ENCODE measurements at places on chromosomes 2 and 18. TPM values are rescaled to one million over a fixed set of nuclear protein-coding genes. Genes with fewer than 3 reads are reported as not detected.

- peak; percentile 21 for DNase-seq
Measured at GRCh38 chr18:31275722-31276463, 42.1 kb upstream of the DSG1 start.

DNA sequence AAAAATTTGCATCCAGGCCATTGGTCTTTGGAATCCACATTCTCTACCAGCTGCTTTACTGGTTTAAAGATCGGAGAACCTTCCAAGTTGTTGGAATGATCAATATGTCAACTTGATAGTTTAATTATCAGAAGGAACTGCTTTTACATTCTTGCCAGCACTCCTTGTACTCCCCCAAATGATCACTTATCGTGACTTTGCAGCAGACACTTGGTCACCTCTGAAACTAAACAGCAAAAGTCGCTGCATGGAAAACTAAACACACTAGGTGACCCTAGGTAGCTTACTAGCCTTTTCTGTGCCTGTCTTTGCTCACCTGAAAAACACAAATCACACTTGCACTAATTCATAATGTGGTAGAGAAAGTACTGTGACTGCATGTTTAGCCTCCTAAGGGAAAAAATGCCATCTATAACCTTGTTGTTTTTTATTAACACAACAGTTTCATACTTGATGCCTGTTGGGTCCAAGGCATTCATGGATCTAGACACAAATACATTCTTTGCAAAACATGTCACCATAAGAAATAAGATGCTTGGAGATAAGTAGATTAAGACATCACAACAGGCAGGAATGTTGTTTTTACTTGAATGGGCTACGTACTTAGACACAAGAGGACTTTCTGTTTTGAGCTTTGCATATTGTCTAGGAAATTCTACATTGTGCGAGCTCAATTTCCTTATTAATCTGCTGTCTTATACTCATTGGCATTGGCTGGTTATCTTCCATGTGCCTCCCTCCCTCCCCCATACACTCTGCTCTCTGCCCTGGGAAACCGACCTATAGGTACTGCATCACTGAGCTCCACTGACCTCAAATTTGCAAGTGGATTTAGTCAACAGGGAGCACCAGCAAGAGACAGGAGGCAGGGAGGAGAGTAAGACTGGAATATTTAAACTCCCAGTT lies 219.1 kb upstream of the STK17B start:
- DNase-seq: no peak

GRCh38 chr18:10604182-10604581 lies 78.4 kb downstream of the NAPG start:
- peak; percentile 10 for DNase-seq

GRCh38 chr2:231800493-231801091 lies 14.3 kb downstream of the COPS7B start:
- DNase-seq: peak; percentile 25

- no peak for DNase-seq
Measured at GRCh38 chr2:39499336-39499735, 62.3 kb upstream of the MAP4K3 start.

GPR35 gene
- 1.9 TPM for total RNA-seq

ZDBF2 gene
- total RNA-seq: 5.2 TPM

NDC80 gene
- total RNA-seq: 1.4 TPM

RBKS gene
- total RNA-seq: 3.3 TPM
